ENCODE measurements at places on chromosomes 12 and 14.

DNA sequence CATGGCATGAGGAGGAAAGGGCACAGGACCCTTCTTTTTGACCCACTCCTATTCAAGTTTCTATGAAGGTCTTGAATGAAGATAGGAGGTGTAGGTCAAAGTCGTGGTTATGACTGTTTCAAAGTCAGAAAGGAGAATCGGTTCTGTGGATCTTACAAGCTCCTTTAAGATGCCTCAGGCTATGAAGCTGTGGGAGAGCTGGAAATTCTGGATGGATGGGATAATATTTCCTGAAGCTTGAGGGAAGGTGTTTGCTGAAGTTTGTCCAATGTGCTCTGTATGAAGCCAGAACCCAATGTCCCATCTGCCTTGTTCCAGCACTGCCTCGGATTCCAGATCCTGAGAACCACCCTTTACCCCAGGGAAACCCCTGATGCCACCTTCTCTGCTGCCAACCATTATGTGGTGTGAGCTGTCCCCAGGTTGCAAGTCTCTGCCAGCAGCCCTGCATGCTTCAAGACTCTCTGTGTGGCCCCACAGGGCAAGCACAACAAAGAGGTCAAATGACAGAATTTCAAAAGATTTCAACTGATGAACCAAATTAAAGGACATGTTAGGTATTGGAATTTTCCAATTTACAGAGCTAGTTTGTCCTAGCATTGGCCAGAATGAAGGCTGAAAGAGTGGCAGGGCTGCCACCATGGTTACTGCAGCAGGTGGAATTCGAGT, 472.0 kb downstream of the RGS6 start:
- no peak for DNase-seq

DNA sequence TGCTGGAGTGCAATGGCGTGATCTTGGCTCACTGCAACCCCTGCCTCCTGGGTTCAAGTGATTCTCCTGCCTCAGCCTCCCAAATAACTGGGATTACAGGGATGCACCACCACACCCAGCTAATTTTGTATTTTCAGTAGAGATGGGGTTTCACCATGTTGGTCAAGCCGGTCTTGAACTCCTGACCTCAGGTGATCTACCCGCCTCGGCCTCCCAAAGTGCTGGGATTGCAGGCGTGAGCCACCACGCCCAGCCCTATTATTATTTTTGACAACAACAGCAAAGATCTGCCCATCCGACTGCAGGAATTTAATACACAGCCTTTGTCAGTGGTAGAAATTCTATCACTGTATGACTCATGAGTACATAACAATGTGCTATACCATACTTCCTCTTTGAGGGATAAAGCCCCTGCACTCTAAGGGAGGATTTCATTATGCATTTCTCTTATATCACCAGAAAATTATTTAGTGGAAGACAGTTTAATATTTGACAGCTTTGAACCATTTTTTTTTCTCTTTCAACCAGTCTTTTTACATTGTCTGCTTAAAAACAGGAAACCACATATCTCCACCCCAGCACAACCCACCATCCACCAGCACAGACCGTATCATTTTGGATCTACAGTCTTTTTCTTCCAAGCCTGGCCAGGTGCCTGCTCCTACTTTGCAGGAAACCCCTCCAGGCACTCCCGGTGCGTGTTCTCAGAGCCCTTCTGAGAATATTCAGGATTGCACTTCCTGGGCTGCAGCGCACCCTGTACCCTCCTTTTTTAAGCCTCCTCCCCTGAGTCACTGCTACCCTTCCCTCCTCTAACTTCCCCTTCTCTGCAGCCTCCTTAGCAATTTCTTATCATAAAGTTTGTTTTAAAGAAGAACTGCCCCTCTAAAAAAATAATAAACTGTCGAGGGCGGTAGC, 594 bp downstream of the ARHGDIB start:
- no peak for DNase-seq

- no peak for DNase-seq
Measured at GRCh38 chr12:94832780-94833681, 170.5 kb downstream of the NDUFA12 start.

- DNase-seq: no peak
Measured at GRCh38 chr14:99554184-99554583, 49.8 kb downstream of the CCDC85C start.

GRCh38 chr12:93122569-93123091, 193.5 kb upstream of the EEA1 start:
- DNase-seq: no peak

DNA sequence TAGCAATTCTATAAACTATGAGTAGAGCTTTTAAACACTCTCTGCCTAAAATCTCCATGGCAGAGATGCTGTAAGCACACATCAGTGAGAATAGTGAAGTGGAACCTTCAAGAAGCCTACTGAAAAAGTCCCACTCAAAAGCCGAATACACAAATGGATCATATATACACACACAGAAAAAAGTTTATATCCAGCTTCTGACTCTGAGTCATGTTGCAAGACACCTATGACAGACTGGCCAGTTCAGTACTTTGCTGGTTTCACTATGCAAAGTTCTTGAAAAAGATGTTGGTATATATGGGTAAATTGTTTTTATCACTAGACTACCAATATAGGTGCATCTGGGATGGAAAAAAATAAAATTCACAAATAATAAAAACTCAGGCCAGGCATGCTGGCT, 126.1 kb downstream of the KCNK10 start:
- DNase-seq: no peak

DNA sequence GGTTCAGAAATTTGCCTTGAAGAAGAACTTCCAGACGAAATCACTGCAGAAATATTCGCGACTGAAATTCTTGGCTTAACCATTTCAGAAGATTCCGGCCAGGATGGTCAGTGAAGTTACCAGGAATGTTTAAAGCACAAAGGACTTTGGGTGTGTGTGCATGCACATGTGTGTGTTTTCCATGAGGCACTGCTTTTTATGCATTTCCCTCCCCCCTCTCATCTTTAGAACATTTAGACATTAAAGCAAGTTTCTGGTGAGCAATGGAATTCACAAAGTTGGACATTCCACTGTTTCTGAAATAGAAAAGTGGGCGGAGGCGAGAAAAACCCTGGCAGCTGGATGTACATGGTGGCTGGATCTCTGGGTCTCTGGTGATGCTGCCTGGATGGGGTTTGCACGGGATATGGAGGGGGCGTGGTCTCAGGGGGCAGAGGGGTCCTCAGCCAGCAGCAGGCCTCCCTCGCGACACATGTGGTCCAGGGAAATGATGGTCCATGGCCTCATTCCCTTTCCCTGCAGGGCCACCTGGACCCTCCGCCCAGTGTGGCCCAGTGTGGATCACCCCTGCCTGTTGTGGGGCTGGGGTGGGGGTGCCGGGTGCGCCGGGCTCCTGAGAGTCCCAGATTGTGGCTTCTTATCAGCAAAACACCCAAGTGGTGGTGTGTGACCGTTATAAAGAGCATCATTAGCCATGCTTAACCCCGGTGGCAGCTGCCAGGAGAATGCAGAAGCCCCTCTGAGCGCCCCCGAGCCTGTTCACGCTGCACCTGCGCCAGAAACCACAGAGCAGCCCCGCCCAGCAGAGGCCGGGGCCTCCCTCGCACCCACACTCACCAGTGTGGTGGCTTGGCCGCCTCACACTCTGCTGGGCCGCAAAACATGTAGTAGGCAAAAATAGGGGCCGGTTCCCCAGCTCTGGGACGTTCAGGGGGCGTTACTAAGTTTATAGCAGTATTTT, 17.8 kb upstream of the BCL7A start:
- DNase-seq: no peak

DNA sequence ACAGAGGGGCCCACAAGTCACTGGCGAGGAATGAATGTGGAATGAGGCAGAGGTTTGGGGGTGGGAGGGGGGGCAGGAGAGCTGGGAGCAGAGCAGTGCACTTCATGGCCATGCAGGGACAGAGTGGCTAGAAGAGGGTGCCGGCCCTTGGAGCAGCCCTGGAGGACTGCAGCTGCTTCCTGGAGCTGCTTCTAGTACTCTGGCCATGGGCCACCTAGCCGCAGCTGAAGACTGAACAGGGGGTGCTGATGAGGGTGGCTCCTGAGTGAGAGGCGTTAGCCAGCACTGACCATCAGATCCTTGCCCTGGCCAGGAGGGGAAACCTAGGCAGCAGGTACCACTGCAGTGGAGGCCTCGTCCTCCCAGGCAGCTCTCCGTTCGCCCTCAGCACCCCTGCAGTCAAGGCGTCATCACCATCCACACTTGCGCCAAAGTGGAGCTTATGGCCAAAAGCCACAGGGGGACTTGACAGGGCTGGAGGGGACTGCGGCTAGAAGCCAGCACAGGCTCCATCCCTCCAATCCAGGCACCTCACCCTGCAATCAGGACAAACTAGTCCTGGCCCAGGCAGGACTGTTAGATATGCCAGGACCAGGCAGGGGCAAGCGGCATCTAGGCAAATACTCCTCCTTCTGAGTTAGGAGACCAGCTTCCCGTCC, 16.4 kb downstream of the OTUB2 start:
- no peak for DNase-seq

DNA sequence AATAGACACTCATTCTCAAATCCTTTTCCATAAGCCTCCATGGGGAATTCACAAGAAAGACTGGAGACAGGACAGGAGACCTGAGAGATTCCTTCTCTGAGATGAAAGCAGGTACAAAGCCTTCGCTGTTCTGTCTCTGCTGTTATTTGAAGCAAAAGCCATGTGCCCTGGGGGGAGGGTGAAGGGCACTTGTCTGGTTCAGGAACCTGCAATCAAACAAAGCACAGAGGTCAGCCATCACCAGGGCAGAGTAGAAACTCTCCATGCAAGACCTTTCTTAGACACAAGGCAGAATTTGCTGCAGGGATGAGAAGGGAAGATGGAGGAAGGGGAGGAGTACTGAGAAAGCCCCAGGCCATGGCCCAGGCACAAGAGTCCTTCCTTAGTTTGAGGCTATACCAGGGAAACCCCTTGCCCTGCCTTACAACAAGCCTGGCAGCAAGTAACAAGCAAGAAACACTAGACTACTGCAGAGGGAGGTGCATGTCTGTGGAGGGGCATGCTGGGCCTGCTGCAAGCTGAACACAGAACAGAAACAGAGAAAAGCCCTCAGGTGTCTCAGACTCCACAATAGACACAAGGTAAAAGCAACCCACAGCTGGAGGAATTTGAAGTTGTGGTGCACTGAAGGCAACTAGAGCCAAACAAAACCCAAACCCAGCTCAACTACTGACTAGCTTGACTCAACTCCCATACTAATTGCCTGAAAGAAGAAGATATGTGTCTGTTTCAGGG, 7.8 kb upstream of the ART4 start:
- no peak for DNase-seq

GRCh38 chr12:116915326-116915725, 4.6 kb downstream of the FBXW8 start:
- no peak for DNase-seq

DNA sequence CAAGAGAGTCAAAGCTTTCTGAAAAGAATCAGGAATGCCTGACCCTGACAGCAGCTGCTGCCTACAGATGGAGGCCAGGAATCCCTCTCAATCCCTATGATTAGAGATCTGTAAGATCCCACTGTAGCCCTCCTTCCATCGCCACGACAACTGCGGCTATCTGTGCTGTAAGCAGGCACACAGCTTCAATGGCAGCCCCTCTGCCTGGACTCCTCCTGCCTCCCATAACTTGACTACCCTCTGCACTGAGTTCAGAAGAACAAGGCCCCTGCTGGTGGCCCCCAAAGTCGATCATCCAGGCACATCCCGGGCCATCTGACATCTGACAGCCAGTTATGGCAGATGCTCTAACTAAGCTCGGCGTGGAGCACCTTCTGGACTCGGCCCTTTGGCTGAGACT, 2.9 kb downstream of the CLMN start:
- no peak for DNase-seq

DNA sequence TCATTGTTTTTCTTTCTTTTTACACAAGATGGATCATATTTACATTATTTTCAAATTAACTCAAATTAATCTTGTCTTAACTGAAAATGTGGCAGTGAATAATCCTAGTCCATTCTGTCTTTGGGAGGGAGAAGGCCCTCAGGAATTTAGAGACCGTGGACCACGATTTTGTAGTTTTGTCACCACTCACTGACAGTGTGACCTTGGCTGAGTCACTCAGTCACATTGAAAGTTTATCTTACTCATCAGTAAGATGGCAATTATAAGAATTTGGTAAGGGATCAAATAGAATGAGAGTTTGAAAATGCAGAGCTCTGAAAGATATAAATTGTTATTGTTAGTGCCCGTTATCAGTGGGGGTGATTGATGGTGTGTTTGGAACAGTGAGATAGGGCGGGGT, 16.4 kb downstream of the FOXJ2 start:
- no peak for DNase-seq

- no peak for DNase-seq
Measured at GRCh38 chr12:15664491-15664890, 124.7 kb downstream of the EPS8 start.

Data from NCI-H748 treated with DMSO at 0.1 percent for 48 hours (cell line).